ENCODE measurements at places on chromosomes 2 and 18. TPM values are rescaled to one million over a fixed set of nuclear protein-coding genes. Genes with fewer than 3 reads are reported as not detected.

DNAJC5G gene
- total RNA-seq = 3.0 TPM

DNA sequence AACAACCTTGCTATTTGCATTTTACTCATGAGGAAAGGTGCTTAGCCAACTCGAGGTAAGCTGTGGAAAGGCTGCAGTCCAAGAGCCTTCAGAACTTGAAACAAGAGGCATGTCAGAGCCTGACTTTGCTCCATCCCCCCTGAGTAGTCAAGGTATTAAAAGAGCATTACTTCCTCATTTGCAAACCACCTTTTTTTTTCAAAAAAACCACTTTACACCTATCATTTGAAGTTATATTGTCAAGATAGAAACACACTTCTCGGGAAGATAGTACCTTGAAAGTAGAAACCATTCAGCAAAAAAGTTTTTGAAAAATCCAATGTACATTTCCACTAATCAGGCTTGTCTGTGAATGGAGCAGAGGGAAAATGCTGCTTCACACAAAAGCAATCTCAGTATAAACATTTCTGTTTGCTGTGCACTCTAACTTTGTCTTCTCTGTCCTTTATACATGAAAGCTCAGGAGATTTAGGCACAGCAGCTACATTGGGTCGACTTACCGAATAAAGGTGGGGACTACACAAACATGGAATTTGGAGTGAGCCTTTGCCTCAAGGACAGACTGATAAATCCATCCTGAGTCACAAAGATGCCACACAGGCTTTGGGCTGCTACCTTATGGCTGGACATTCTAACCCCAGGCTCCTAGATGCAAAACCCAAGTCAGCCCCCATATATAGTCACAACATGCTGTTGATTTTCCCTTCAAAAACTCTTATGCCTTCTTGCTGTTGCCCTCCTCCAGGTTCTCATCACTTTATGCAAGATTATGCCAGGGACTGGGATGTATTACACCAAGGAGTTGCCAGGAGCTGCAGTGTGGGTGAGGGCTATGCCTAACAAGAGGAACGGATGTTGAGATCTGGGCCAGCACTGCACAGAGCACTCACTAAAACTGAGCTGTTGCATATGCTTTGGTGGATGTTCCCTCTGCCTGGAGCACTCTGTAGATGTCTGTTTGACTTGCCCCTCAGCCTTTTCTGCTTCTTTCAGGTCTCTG lies 41.4 kb upstream of the EML4 start:
- DNase-seq = no peak

DNA sequence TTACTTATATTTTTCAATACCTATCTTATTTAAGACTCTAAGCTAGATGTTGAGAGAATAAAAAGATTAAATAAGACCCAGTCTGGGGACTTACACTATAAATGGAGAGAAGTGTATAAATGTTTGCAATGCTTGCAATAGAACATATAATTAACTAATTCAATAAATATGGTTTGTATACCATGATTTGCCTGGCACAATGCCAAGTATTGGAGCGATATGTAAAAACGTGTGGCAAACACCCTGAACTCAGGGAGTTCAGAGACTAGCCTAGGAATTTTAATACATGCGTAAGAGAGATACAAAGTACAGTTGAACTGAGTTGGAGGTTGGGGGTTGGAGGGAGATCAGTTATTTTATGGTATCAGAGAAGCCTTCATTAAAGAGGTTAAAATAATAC lies 251.8 kb upstream of the DDX18 start:
- no peak for DNase-seq

DNA sequence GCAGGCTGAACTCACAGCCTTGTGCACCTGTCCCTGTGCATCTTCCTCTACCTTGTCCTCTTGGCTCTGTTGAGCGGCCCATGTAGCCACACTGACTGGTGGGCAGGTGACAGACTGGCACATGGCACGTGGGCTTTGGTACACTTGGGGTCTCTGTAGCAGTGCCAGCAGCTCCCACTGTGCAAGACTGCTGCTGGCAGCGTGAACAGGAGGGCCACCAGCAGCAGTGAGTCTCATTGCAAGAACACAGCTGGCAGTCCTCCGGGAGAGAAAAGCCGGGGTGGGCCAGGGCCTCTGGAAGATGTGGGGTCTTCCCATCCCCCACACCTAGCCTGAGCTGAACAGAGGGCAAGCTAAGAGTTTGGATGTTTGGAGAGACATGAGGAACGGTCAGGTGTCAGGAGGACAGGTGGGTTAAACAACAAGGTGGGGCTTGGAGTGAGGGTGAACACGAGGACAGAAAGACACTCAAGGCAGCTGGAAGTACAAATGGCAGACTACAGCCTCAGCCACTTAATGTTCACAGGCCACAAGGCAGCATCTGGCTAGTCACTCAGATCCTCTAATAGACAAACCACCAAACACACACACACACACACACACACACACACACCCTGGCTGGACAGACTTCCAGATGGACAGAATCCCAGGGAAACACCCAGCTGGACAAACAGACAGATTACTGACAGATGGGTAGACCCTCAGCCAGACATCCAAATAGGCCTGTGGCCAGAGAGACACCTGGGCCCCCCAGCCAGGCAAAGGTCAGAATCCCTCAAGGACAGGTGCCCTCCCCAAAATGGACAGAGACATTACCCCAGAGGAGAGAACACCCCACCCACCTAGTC lies 2.3 kb upstream of the PTPN18 start:
- no peak for DNase-seq

DNA sequence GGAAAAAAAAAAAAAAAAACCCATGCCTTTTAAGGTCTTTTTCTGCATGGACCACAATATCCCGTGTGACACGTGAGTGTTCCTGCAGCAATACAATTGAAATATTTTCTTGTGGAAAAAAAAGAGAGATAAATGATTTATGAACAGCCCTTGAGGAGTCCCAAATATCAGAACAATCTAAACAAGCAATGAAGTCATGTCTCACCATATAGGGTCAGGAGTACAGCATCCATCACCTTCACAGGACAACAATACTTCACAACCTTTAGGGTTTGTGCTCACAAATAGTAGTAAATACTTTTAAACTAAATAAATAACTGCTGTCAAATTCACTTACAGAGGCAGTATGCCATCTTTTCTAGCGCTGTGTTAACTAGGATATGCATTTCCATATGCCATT lies 87.9 kb downstream of the ZEB2 start:
- DNase-seq = no peak

- peak; percentile 44 for DNase-seq
These were observed 2.9 kb downstream of the MXD1 start for GRCh38 chr2:69917852-69918251.

DNA sequence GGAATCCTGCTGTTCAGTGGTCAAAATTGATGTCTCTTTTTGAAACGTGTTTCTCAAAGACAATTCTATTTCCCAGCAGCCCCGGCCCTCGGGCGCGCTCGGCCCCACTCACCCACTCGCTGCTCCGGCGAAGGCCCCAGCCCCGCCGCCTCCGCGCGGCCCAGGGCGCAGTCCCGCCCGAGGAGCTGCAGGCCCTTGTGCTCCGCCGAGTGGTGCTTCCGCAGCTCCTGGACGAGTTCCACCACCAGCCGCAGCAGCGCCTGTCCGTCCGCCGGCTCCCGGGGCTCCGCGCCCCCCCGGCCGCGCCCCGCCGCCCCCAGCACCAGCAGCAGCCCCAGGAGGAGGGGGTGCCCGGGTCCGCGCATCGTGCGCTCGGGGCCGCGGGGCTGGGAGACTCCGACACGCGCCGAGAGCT lies 413 bp downstream of the ALKAL2 start:
- DNase-seq = peak; percentile 63

GRCh38 chr2:96811917-96812316 lies 4.2 kb upstream of the CNNM3 start:
- peak; percentile 86 for DNase-seq

DNA sequence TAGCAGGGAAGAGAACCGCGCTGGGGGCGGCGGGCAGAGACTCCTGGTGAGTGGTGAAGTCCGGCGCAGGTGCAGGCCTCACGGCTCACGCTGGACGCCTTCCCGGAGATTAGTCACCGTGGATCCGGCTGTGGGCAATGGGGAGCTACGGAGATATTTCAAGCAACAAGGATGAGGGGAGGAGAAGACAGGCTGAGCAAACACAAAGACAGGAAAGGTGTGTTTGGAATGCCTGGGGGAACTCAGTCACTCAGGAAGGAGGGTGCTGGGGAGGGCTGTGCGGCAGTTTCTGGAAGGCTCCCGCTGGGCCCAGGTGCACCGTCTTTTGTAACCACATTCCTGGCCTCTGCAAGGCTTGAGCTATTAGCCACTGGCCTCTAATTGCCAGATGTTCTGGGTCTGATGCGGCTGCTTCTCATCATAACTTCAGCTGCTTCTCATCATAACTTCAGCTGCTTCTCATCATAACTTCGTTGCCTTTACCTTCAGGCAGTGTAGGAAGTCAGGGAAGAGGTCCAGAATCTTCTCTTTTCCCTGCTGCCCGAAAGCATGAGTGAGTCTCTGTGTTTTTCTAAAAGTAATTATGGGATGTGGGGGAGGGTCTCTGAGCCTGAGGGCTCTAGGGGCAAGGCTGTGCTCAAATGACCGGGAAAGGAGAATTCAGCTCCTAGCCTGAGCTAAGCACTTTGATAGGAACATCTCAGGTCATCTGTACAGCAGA lies 118.9 kb downstream of the PXDN start:
- DNase-seq = no peak

DNA sequence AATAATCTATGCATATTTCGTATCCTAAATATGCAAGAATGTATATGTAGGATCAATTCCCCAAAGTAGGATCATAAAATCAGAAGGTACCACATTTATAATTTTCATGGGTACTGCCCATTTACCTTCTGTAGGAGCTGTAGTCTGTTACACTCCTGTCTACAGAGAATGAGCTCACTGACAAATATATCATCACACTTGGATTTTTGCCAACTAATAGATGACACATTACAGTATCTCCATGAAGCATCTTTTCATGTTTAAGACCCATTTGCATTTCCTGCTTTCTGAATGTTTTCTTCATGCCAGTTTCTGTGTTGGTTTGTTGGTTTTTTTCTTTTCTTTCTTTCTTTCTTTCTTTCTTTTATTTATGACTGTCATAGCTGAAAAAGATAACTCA lies 70.9 kb upstream of the EML6 start:
- DNase-seq = no peak

GRCh38 chr2:179830043-179830787 lies 31.2 kb downstream of the ZNF385B start:
- no peak for DNase-seq

CYP1B1 gene
- 46.5 TPM for total RNA-seq

GRCh38 chr18:39491408-39491807 lies 1925.8 kb upstream of the CELF4 start:
- DNase-seq = no peak

MAP3K19 gene
- total RNA-seq = not detected

GRCh38 chr2:32482471-32482870 lies 125.6 kb downstream of the BIRC6 start:
- DNase-seq = no peak

DNA sequence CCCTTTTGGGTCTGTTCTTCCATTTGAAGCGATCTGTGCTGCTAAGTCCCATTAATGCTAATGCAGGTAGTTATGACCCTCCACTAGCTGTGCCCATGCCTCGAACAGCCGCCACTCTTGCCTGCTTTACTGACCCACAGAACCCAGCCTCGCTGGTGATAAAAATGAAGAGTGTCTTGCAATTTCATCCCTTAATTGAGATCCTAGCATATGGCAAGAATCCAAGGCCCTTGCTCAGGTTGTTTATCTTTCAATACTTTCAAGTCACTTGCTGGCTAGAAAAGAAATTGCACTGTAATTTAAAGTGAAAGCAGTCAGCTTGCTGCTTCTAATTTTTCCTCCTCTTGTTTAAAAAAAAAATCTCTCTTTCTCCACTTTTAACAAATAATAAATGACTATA lies 73.6 kb downstream of the ZNF521 start:
- DNase-seq = no peak

- no peak for DNase-seq
These were observed 322.6 kb downstream of the CELF4 start for GRCh38 chr18:37242826-37243560.

- no peak for DNase-seq
These were observed 97.6 kb downstream of the UXS1 start for GRCh38 chr2:106096299-106097037.

RAB31 gene
- 21.5 TPM for total RNA-seq

DNA sequence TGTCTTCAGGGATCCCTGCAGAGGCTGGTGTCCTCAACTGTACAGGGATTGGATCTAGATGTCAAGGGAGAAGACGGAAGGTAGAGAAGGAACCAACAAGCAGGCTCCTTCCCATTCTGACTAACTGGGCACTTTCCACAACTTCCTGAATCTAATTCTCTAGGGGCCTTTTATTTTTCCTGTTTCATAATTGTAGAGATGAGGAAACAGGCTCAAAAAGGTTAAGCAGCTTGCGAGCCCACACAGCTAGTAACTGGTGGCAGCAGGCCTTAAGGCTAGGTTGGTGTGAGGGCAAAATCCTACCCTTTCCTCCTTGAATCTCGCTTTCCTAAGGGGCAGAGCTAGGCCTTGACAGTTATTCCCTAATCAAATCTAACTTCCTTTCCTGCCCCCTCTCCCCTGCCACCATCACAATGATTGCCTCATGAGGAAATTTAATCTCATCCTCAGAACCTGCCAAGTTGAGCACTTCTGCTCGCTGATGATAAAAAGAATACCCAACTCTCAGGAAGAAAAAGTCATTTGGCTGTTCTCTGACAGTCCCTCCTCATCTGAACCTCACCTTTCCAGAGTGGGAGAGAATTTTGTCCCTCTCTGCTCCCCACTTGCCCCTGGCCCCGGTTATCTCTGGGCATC lies 35.7 kb upstream of the POLE4 start:
- no peak for DNase-seq

GRCh38 chr2:41785251-41786022 lies 262.4 kb upstream of the PKDCC start:
- DNase-seq = no peak

GRCh38 chr2:149849136-149849535 lies 261.6 kb upstream of the MMADHC start:
- DNase-seq = no peak

GRCh38 chr2:45911538-45911937 lies 260.1 kb downstream of the PRKCE start:
- DNase-seq = no peak

GRCh38 chr18:65659312-65659711 lies 91.5 kb upstream of the CDH7 start:
- no peak for DNase-seq

GRCh38 chr18:47558110-47558750 lies 306.8 kb upstream of the SKOR2 start:
- no peak for DNase-seq

DAW1 gene
- total RNA-seq = not detected

CCBE1 gene
- total RNA-seq = 2.7 TPM

G6PC2 gene
- total RNA-seq = not detected

DNA sequence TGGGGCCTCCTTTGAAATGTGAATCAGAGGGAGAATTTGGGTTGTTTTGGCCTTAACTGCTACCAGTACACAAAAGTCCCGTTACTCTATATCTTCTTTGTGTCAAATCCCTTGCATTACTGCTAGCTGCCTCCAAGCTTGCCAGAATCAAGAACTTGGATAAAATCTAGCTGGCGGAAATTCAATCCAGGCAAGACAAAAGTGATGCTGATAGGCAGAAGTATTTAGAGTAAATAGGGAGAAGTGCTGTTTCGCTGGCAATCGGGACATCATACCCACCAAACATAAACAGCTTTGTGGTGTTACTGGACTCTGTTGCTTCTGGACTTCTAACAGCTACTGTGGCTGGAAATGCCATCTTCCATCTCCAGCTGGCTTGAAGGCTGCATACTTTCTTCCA lies 2.5 kb downstream of the IFIH1 start:
- DNase-seq = no peak

- no peak for DNase-seq
These were observed 105.5 kb upstream of the DTNA start for GRCh38 chr18:34604591-34604990.

Measured in right cardiac atrium (tissue), 5 donors.